ENCODE measurements at places on chromosomes 4 and X.

DNA sequence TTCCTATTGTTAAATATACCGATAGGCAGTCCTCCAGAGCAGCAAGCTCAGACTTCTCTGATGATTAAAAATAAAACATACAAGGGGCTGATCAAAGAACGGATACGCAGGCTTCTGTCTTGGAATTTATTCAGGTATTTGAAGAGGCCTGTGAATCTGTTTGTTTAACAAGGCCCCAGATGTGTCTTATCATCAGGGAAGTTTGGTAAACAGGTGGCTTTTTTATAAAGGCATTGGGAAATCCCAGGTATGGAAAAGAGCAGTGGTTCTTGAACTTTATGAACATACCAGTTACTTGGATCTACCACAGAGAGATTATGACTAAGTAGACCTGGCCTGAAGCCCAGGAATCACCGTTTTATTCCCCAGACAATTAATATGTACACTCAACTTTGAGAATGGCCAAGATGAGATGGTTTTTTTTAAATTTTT lies 47.9 kb downstream of the SOWAHB start:
- no peak for DNase-seq

DNA sequence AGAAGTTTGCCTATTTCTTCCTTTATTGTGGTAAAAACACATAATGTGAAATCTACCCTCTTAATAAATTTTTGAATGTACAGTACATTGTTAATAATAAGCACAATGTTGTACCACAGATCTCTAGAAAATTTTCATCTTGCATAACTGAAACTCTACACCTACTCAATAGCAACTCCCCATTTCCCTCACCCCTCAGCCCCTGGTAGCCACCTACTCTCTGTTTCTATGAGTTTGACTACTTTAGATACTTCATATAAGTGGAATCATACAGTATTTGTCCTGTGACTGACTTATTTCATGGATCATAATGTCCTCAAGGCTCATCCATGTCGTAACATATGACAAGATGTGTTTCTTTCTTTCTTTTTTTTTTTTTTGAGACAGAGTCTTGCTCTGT lies 446.4 kb downstream of the RPA4 start:
- DNase-seq: no peak

GRCh38 chr4:150584111-150584915 lies 2.4 kb downstream of the MAB21L2 start:
- no peak for DNase-seq

- DNase-seq: no peak
Measured at GRCh38 chr4:5906191-5906590, 13.3 kb upstream of the CRMP1 start.

GRCh38 chr4:40750461-40751258 lies 905 bp downstream of the NSUN7 start:
- peak; percentile 17 for DNase-seq

DNA sequence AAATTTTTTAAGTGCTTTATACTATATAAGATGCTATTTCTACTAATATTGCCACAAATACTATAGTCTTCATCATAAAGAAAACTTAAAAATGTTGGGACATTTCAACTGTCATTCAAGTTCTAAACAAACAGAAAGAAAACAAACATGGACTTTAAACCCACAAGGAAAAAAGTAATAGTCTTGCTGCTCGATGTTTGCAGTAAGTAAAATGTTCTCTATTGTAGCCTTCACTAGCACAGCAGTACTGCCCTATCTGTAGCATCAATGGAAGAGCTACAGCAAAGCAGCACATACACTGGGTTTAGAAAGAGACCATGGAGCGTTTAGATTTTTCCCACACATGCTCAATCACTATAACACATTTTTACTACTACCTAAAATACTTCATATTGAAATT lies 146.8 kb downstream of the KLHL13 start:
- no peak for DNase-seq
